ENCODE measurements at places on chromosomes 12 and 14.

GRCh38 chr12:132653567-132654290, 33.4 kb downstream of the POLE start:
- no peak for DNase-seq

DNA sequence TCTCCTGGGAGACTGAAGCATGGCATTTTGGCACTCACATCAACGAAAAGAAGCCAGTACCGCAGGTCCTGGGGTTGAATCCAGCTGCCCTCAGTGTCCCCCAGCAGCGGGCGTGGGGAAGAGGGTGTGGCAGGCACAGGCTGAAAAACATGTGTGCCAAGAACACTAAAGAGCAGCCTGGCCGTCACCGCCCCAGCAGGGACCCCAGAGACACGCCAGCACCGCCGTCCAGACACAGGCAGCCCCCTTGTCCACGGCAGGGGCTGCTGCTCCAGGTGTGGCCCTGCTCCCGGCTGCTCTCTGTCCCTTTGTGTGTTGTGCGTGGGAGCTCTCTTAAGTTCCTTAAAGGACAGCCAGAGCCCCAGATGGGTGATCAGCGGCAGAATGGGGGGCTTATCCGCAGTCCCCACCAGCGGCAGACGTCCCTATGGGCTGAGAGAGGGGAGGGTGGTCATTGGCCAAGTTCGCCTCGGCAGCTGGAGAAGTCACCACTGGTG, 556 bp downstream of the PHETA1 start:
- peak; percentile 9 for DNase-seq

GRCh38 chr14:39459795-39460478, 27.7 kb upstream of the FBXO33 start:
- DNase-seq, result no peak

DNA sequence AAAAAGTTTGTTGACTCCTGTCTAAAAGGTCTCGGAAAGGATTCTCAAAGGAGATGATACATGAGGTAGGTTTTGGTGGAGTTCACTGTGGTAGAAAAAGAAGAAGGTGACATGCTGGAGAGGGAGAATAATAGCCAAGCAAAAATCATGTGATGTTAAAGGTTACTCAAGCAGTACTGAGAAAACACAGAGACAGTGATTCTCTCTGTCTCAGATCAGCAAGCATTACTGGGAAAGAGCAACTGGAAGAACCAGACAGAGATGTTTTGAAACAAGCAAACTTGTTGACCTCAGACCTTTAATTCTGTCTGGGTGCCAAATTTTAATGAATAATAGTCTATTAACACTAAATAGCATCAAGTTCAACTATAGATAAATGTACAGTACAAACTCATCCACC, 183.5 kb upstream of the PLEKHG7 start:
- no peak for DNase-seq

GRCh38 chr14:99300190-99300589, 28.2 kb upstream of the BCL11B start:
- DNase-seq, result no peak
